Stromal cell of bone marrow (primary cell): ENCODE measurements at places on chromosomes 2 and 18.

DNA sequence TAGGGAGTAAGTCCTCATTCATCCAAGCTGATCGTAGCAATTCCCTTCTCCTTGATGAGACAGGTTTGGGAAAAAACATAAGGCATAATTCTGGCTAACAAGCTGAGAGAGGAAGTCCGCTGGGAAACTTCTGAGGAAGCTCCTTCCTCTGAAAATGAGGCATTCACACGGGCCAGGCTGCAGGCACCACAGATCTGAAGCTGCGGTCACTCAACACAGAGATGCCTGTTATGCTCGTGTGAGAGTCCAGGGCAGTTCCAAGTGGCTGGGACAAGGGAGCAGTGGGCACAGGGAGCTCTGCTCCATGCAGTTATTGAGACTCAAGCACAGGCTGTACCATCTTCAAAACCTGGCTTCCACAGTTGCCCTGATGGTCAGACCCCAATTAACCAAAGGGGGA, 200.9 kb upstream of the ID2 start:
- DNase-seq: no peak

- no peak for DNase-seq
Observed at GRCh38 chr2:171394164-171394740, 39.5 kb downstream of the METTL8 start.

DNA sequence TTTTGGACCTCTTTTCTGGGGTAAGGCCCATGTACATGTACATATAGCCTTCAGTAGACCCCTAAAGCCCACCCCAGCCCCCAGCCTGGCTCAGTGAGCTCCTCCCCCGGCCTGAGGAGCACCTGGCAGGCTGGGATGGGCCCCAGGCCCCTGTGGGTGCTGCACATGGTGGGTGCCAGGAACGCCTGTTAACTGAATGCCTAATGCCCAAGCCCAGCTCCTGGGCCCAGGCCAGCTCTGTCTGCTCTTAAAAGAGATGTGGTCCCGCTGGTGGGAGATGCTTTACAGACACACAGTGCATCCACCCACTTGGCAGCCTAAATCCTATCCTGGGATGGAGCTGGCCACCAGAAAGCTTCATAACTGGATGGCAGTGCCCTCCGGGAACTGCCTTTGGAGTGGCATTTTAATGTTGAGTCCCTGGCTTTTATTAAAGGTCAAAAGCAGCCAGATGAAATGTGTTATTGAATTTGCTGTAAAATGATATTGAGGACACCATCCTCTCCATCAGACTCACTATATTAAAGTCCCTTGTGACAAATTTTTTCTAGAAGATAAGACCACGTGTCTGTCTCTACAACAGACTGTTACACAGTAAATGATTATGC, 7.7 kb upstream of the OXER1 start:
- no peak for DNase-seq

DNA sequence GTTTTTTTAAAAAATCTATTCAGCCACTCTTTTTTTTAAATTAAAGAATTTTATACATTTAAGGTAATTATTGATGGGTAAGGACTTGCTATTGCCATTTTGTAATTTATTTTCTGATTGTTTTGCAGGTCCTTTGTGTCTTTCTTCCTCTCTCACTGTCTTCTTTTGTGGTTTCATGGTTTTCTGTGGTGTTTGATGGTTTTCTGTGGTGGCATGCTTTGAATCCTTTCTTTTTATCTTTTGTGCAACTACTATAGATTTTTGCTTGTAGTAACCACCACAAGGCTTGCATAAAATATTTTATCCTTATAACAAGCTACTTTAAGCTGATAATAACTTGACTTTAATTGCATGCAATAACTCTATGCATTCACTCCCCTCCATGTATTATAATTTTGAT, 31.5 kb upstream of the SLC4A10 start:
- no peak for DNase-seq

- DNase-seq: no peak
Observed at GRCh38 chr2:6780765-6781274, 84.9 kb downstream of the CMPK2 start.

- DNase-seq: no peak
Observed at GRCh38 chr18:31162825-31163435, at the start of gene DSC1. TSS of gene DSC1 (minus strand) at chr18:31162856. CDS start at chr18:31162594, 262 bp downstream.

DNA sequence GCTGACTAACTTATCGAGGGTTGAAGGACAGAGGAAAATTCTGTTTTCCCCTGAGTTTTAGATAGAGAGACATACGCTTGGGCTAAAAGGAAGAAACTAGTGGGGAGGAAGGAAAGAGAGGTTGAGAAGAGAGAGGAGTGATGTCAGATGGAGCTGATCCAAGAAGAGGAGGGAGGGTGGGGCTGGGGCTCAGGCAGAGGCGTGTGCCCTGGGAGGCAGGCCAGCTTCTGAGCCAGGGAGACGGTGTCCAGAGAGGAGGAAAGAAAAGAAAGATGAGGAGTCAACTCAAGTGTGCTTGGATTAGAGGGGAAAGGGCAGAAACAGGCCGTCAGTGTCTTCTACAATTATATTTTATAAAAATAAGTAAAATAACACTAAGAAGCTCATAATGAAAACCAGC, 56.2 kb downstream of the EMILIN2 start:
- peak; percentile 69 for DNase-seq

DNA sequence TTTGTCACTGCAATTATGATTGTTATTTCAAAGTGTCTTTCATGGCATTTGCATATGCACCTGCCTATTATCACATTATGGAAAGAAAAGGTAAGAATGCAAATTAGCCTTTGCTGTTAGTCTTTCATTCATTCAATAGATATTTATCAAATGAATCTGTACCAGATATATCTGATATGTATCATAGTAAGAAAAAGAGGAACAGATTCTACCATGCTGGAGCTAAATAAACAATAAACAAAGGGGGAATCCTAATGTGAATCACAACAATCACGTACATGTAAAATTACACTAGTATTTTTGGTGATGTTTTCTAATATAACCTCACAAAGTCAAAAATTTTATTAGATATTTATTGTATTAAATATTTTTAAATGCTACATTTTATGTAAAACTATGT, 446.4 kb downstream of the THSD7B start:
- DNase-seq: no peak

DNA sequence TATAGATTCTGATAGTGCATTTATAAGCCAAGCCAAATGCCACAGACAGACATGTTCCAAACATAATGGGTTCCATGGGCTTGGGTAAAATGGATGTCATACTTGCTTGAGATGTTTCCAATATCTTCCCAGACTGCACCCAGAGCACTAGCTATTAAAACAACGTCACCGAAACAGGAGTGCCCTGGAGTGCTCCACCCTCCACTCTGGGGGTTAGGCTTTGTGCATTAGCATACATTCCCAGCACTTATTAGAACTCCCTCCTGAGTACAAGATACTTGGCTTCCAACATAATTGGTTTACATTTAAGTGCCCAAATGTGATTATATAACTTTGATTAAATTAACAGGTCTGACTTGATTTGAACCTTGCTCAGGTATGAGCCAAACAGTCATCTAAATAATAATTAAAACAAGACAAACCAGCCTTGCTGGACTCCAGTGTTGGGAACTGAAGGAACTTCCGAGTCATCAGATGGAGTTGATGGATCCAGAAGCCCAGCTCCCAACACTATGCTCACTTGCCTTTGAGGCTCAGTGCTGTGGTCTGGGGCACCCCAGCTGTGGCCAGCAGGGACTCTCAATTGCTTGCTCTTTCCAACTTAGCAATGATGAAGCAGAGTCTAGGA, 60.5 kb upstream of the LGALSL start:
- no peak for DNase-seq

- DNase-seq: peak; percentile 37
Observed at GRCh38 chr2:46010925-46011490, 286.2 kb upstream of the EPAS1 start.

DNA sequence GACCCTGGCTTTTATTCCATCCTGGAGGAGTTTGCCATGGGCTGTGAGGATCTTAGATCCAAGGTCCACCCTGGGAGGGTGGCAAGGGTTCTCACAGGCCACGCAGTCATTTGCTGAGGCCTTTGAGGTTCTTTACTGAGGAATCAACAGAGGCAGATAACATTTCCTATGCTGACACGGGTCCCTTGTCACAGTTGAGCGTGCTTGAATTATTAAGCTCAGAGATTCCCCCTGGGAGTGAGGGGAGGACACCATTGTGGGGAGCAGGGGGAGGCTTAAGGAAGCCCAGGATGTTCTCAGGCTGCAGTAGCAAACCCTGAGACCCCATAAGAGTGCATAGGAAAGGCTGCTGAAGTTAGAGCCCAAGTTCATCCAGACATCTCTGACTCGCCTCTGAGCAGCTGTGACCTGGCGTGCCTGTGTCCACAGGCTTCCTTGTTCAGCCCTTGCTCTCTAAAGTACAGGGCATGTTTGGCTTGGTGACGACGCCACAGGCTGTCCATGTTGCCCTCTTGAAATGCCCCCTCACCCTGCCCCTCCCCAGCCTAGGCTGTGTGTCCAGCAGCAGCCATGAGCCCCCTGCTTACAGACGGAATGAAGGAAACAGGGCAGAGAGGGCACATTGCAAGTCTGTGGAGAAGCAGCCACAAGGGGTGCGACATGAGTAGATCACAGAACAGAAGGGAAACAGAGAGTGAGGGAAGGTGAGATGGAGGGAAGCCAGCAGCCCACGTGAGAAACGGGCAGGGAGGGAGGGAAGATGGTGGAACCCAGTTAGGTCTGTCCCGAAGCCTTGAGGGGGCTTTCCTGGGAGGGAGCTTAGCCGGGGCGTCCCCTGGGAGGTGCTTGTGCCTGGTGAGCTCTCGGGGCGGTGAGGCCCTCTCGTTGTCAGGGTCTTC, 34.0 kb downstream of the NAPG start:
- DNase-seq: no peak

GRCh38 chr18:76388891-76389423, 106.1 kb downstream of the ZNF516 start:
- DNase-seq: no peak

DNA sequence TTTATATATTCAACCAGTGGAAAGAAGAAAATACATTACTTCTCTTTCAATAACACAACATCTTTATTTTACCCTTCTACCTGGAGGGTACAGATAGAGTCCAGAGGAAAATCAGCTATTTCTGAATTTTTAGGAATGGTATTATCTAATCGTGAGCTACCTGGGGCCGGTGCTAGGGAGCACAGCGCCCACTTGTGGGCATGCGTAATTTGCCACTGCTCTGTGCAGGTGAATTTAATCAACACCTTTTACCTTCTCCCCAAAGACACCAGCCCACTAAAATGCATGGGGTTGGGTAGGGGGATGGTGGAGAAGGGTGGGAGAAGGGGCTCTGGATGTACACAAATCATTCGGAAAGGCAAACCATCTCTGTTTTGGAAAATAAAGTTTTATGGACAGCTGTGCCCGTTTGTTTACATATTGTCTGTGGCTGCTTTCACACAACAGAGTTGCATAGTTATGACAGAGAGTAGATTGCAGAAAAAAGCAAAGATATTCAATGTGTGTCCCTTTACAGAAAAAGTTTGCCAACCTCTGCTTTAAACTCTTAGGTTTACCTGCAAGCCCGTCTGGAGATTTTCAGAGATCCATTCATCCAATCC, 51.5 kb upstream of the DCC start:
- no peak for DNase-seq

- no peak for DNase-seq
Observed at GRCh38 chr2:235413064-235413463, 80.8 kb upstream of the AGAP1 start.

DNA sequence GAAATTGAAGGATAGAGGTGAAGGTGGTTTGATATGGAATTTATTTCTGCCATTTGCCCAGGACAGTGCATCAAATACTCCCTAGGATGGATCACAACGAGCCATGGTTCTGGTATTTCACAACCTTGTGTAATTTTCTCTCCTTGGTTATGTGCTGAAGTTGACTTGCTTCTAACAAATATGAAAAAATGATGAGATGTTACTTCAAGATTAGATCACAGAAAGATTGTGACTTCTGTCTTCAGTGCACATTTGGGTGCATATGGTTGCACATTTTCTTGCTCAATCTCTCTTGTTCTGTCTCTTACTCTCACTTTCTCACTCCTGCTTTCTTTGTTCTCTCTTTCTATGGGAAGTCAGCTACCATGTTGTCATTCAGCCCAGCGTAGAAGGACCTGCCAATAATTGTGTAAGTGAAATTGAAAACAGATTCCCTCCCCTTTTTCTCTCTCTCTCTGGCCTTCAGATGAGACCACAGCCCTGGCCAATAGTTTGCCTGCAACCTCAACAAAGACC, 104.6 kb upstream of the RMDN2 start:
- no peak for DNase-seq

DNA sequence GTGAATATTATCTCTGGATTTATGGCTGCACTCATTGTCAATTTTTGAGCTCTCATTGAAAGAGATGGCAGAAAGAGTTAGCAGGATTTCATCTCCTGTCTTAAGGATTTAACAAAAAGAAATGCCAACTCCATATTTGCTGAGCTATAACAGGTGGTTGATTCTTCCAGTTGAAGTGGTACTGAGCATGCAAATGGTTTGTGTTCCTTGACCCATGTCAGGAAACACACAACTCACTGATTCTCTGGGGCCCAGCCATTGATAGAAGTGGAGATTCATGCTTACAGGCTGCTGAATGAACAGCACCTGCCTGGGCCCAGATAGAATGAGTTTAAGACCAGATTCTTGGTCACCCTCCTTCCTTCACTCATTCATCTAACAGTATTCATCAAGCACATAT, 128.8 kb downstream of the CERS6 start:
- DNase-seq: no peak

DNA sequence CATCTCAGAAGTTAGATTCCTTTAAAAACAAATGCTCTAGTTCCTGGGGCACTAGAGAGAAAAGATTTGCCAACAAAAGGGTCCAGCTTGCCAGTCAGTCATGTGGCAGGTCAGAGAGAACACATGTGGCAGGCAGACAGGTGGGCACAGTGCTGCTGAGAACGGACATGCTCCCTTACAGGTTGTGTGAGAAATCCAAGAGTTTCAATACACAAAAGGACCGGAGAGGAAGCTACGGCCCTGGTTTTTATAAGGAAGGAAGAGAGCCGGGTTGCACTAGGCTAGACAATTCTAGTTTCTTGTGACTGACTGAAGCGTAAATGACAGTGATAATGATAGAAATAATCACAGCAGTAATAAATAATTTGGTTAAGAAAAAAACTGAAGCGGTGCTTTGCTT, 18.3 kb downstream of the CDC42EP3 start:
- no peak for DNase-seq

DNA sequence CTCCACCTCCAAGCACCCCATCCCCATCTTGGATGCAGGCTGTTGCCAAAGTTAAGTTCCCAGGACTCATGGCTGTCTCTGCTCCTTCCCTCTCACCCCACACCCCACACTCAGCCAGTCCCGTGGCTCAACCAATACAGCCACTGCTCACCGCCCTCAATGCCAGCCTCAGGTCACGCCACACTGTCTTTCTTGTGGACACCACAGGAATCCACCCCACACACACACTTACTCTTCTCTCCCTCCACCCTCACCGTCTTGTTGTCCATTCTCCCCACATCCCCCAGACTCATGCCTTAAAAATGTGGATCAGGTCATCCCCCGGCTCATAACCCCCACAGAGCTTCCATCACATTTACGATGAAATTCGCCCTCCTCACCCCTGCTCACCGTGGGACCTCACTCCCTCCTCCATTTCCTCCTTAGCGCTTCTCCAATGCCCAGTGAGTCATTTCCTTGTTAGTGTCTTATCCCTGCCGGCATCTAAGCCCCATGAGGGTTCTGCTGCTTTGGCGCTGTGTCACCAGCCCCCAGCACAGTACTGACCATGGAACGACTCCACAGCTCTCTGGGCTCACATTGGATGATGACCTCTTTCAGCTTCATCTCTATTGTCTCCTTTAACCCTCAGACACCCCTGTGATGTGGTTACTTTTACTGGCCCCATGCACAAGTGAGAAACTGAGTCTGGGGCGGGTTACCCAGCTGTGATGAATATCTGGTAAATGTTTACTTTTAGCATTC, 13.8 kb downstream of the MLPH start:
- DNase-seq: peak; percentile 90

- DNase-seq: no peak
Observed at GRCh38 chr2:208370881-208371633, 35.5 kb upstream of the PTH2R start.
